ENCODE measurements at places on chromosomes 3 and 15.

- no peak for DNase-seq
Measured at GRCh38 chr3:136485777-136486176, 235.6 kb downstream of the PCCB start.

- DNase-seq = no peak
Measured at GRCh38 chr3:182807061-182807460, 13.8 kb downstream of the ATP11B start.

- DNase-seq = no peak
Measured at GRCh38 chr15:100372739-100373119, 31.0 kb upstream of the ADAMTS17 start.

DNA sequence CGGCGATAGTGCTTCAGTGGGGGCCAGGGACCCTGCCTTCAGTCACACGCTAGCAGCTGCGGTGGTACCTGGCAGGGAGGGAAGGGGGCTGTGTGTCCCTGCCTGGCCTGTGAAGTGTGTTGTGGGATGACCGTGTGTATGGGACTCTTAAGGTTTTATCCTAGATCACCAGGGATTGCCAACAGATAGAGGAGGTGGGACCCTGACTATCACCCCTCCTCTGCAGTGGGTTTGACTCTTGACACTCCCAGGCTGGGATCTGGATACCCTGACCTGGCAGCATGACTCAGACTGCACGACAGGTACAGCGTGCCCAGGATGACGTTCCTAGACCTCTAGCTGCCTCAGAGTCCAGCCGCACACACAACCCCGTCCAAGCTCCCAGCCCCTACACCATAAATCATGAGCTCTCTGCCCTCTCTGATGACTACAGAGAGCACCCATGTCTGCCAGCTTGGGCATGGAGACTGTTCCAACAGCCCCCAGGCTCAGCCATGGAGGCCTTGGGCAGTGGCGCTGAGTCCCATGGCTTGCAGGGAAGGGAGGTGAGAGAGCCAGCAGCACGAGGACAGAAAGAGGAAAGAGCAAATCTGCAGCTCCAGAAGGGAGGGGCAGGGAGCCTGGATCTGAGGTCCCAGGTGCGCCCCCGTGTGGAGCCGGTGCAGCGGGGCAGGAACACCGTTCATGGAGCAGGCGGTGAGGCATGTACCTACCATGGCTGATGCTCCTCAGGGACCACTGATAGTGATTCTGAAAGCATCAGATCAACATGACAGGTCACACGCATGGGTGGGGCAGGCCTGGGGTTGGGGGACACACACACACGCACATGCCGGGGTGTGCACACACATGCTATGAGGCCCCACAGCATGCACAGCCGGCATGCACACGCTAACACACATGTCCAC, 71.0 kb downstream of the ADAMTS7 start:
- DNase-seq = no peak

- no peak for DNase-seq
Measured at GRCh38 chr15:62486041-62486440, 321.0 kb upstream of the C2CD4B start.

DNA sequence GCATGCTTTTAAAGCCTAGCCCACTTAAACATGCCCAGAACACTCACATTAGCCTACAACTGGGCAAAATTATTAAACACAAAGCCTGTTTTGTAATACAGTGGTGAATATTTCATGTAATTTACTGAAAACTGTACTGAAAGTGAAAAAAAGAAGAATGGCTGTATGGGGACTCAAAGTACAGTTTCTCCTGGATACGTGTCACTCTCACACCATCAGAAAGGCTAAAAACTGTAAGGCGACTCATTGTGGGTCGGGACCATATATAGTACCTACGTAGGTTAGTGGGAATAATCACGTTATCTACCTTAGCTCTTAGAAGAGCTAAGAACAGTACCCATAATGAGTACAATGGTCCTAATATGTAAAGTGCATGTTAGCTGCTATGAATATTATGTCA, 80.2 kb upstream of the SPATA12 start:
- DNase-seq = no peak

- DNase-seq = peak; percentile 25
Measured at GRCh38 chr3:71087143-71088018, 496.1 kb downstream of the FOXP1 start.

GRCh38 chr15:35674873-35675781, 129.2 kb upstream of the DPH6 start:
- no peak for DNase-seq

DNA sequence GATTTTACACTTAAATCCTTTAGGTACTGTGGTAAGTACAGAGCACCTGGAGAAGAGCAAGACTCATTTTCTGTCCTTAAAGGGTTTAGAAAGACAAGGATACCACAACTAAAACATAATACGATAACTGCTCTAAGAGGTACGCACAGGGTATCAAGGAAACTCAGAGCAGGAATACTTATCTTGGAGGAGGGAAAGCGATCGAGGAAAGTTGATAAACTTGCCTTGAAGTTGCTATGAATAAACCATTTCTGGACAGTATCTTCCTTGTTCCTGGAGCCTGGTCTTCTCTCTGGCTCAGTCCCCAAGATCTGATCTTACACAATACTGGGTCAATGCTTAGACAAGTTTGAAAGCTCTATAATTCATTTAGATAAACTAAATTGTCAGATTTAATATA, 17.6 kb upstream of the GATM start:
- no peak for DNase-seq

- DNase-seq = no peak
Measured at GRCh38 chr15:59190291-59190690, 16.4 kb upstream of the LDHAL6B start.

GRCh38 chr3:179268400-179269051, 17.6 kb upstream of the KCNMB3 start:
- no peak for DNase-seq

GRCh38 chr15:62439543-62440016, 274.5 kb upstream of the C2CD4B start:
- no peak for DNase-seq

DNA sequence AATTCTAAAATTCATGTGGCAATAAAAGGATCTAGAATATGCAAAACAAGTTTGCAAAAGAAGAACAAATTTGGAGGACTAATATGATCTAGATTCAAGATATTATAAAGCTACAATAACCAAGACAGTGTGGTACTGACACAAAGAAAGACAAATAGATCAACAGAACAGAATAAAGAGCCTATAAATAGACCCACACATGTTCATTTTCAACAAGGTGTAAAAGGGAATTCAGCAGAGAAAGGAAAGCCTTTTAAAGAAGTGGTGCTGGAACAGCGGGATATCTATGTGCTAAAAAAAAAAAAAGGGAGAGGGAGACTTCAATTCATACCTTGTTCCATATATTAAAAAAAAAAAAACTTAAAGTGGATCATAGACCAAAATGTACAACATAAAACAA, 149.0 kb downstream of the WDR76 start:
- no peak for DNase-seq

- no peak for DNase-seq
Measured at GRCh38 chr3:158381262-158381868, 189.6 kb upstream of the MLF1 start.

- DNase-seq = no peak
Measured at GRCh38 chr3:45029661-45030060, 3.6 kb downstream of the CLEC3B start.

DNA sequence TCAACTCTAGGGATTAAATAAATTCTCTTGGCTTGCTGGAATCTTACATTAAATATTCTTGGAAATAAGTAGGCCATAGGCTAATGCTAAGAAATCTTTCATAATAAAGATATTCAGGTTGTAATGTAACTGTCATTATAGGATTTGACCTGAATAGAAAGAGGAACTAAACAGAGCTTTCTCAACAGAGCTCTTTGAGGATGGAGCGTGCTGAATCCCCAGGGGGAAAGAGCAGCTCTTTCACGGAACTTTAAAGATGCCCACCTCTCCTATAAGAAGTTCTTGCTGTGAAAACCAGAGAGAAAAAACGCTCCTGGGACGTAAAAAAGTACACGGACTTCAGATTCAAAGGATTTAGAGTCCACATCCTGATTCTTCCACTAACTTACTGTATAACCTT, 77.9 kb downstream of the NTRK3 start:
- no peak for DNase-seq

DNA sequence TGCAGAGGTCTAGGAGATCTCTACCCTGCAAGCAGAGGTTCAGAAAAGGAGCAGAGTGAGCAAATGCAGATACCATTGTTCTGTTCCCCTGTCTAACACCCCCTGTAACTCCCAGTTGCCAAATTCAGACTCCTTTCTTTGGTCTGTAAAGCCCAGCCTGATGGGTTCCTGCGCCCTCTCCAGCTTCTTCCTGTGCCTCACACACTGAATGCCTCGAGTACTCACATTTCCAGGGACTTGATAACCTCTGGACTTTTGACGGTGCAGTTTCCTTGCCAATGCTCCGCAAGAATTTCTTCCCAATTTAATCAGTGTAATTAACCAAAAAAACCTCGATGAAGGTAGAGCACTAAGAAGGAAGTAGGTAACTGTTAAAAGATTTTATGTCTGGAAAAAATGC, 19.3 kb downstream of the PDE8A start:
- no peak for DNase-seq

DNA sequence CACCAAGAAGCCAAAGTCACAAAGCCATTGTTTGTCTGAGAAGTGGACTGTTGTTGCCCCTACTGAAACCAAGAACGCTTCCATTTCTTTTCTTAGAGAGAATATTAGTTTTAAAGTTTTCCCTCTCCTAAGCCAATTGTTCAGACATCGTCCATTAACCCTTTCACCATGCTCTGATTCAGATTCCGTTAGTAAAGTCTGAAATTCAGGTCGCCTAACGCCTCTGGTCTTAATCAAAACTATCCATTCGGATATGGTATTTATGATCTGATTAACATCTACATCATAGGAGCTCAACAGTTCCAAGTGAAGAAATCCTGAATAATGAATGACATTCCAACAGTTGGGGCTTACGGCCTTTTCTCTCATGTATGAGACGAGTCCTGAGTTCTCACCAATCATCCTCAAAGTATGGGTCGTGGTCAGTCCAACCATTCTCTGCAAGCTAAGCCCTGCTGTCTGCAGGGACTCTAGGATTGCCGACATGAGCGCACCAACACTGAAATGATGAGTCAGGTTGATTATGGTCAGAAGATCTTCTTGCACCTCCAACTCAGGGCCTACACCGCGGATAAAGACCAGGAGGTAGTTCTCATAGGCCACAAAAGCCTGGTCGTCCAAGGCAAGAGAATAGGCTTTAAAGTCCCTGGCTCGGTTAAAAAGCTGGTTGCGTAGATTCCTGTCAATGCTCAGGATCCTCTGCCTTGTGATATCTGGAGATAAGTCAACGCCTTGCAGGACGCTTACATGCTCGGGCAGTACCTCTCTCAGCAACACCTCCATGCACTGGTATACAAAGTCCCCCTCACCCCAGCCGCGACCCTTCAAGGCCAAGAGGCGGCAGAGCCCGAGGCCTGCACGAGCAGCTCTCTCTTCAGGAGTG, 767 bp downstream of the EPM2AIP1 start:
- DNase-seq = no peak

DNA sequence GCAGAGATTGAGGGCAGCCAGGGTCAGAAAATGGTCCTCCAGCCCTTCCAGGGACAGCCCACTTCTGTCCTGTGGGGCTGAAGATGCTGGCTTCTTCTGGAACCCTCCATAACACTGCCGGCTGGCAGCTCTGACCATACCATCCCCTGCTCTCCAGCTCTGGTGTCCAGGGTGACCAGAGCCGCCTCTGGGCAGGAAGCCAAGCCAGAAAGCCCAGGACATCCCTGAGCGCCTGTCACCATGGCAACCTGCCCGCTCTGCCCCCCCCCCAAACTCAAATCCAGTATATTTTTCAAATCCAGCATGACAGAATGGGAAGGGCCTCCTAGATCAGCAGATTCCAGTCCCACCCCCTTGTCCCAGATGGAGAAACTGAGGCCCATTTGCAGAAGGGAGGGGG, 420 bp upstream of the TMIE start:
- no peak for DNase-seq

- DNase-seq = no peak
Measured at GRCh38 chr3:141998669-141999290, 122.3 kb downstream of the ATP1B3 start.

- DNase-seq = no peak
Measured at GRCh38 chr3:61520966-61521628, 40.3 kb upstream of the PTPRG start.

- no peak for DNase-seq
Measured at GRCh38 chr3:184537885-184538665, 23.5 kb upstream of the EPHB3 start.

DNA sequence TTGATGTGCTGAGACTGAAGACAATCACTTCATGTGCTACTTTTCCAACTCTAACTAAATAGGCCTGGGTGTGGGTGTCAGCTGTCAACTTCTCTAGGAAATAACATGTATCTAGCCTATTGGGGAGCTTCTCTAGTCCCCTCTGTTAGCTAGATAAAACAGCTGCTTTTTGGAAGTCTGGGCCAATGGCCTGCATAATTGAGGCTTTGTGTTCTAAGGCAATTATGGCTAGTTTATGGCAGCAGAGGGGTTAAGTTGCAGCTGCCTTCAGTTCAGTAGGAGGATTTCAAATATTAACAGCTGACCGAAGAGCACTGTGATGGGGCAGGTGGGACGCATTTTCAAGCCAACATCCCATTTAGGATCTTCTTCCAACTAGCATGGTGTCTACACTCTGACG, 6.4 kb downstream of the COL8A1 start:
- DNase-seq = no peak
